Stimulated activated CD4-positive, alpha-beta T cell treated with anti-CD3 and anti-CD28 coated beads, Interleukin-15, amount 100 ng/mL, for 1 hour (primary cell): ENCODE measurements at places on chromosomes 7 and 10.

- DNase-seq = no peak
Measured at GRCh38 chr10:132574783-132575319, 37.3 kb downstream of the INPP5A start.

DNA sequence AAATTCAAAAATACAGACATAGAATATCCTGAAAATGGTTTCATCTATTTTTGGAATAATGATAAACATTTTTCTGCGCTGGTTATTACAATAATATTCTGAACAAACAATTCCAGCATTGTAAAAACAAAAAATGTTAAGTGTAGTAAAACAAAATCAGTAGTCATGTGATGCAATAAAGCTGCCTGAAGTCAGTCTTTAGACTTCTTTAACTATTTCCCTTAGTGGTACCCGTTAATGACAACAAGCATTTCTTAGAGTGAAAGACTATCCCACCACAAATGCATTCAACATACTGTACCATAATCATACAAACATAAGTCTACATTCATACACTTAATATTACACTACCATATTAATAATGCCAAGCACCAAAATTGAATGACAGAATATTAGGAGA is 1.6 kb downstream of the SKAP2 start:
- no peak for DNase-seq

DNA sequence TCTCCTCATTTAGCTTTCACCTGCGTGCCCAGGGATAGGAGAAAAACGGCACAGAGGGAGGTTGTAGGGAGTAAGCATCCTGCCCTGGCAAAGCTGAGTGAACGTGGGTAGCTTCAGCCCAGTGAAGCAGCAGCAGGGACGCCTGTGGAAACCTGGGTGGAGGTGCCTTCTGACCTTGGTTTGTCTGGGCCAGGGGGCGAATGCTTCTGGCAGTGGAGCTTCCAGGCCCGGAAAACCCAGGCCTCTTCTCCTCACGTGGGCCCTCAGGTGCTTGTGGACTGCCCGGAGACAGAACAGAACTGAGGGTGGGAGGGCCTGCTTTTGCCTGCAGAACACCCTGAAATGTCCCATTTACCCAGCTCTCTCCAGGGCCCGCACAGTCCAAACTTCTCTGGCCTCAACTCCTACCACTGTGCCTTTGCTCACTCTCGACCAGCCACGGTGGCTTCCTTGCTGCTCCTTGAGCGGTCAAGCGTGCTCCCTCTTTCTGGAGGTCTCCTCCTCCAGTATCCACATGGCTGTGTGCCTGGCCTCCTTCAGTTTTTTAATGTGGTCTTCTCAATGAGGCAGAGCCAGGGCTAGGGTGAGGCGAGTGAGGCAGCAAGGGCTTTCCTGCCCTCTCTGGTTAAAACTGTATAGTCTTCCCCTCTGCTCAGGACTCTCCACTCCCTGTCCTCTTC is 62.4 kb downstream of the TMEM209 start:
- no peak for DNase-seq

DNA sequence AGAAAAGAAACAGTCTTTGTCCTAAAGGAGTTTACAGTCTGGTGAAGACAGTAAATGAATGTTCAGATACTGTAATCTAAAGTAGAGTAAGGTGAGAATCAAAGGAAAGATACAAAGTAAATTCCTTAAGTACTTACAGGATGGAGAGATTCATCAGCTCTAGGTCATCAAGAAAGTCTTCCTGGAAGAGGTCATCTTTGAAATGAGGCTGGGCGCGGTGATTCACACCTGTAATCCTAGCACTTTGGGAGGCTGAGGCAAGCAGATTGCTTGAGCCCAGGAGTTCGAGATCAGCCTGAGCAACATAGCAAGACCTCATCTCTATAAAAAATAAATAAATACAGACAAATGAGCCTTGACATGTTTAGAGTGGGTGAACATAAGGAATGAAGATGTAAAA is 18.3 kb downstream of the FHIP2A start:
- DNase-seq = no peak

DNA sequence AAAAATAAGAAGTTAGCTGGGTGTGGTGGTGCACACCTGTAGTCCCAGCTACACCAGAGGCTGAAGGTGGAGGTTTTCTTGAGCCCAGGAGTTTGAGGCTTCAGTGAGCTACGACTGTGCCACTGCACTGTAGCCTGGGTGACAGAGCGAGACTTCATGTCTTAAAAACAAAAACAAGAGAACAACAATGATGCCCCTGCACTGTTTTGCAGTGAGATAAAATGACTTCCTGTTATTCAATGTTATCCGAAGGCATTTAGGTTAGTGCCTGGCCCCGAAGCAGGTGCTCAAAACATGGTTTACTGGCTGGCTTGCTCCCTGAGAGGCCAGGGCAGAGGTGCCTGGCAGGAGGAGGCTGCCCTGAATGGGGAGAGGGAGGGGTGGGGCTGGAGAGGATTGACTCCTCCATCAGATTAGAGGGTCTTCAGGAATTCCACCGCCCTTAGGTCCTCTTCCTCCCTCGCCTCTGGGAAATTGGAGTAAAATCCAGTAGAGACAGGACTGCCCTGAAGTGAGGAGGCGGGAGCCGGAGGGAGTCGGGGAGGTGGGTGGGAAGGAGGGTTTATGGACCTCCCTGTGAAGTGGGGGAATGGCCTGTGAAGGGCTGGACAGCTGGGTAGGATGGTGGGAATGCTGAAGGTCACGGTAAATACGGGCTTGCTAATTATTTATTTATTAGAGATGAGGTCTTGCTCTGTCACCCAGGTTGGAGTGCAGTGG is 6.8 kb upstream of the CLDN4 start:
- DNase-seq = no peak

GRCh38 chr10:118805146-118805545 is 50.4 kb upstream of the CACUL1 start:
- DNase-seq = no peak

DNA sequence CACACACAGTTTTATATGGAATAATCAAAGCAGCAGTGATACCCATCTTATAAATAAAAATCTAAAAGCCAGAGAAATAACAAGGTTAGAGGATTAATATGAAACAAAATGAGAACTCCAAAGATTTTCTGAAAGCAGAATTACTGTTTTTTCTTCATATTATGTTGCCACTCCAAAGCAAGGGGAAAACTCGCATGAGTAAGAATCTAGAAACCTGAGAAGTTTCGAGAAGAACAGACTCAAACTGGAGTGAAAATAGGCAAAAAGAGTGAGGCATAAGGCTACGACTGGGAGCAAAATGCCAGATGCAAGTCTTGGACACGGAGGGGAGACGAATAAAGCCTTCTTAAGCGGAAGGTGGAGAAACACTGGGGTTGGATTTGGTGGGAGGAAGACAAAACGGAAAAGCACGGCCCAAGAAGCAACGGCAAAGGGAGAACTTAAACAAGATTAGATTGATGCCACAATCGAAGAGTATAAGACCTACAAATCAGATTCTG is 923 bp downstream of the TNPO3 start:
- DNase-seq = no peak

DNA sequence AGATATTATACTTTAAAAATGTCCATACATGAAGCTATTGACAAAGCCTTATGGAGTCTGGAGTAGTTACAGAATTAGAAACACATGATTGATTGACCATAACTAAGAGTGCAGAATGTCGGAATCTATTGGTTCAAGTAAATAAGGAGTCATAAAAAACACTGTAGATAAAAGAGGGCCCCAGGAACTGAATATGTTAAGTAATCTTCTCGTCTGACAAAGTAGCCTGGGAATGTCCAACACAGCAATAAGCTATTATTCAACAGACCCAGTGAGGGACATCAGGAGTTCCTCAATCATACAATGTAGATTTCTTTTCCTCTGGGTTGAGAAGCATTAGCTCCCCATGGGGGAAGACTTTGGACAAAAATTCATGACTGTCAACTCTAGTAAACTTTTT is 782.0 kb downstream of the SUGCT start:
- DNase-seq = no peak

- DNase-seq = no peak
Measured at GRCh38 chr7:22435105-22435504, 64.9 kb downstream of the STEAP1B start.

DNA sequence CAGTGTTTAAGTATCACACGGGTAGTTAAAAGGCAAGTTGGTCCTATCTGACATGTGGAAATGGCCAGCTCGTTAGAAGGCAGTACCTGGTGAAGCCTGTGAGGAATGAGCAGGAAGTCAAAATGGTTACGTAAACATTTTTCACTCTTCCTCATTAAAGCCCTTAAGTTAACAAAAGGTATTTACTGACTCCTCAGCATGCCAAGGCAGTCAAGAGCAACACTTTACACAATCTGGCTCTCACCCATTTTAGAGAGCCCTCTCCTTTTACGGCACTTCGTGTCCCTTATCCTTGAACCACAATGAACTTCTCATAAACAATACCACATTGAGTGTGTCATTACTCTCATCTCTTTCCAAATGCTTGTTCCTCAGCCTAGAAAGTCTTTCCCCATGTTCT is 11.0 kb upstream of the RSBN1L start:
- no peak for DNase-seq

- no peak for DNase-seq
Measured at GRCh38 chr7:21543528-21544302, 876 bp downstream of the DNAH11 start.
